Fibroblast of skin of back (primary cell): ENCODE measurements at places on chromosomes 11 and 22.
A peak's percentile ranks its signal among the peaks of the same experiment; 100 is the strongest.

GRCh38 chr11:18729426-18729825 is 3.4 kb upstream of the IGSF22 start:
- no peak for DNase-seq

DNA sequence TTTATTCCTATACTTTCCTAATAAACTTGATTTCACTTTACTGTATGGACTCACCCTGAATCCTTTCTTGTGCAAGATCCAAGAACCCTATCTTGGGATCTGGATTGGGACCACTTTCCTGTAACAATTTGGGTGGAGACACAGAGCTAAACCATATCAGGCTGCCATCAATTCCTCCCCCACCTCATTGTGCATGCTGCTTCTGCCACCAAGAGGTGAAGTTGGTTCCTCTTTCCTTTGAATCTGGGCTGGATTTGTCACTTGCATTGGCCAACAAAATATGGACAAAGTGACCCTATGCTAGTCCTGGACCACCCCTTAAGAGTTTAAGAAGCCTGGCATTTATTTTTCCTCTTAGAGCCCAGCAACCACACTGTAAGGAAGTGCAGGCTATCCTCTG is 39.4 kb upstream of the CEP295 start:
- no peak for DNase-seq

- peak; percentile 55 for DNase-seq
These were observed 78.0 kb upstream of the PPARA start for GRCh38 chr22:46072110-46072881.

GRCh38 chr22:26553056-26553752 is 36.7 kb downstream of the TPST2 start:
- DNase-seq = peak; percentile 94

GRCh38 chr11:64842851-64843685 is 1.4 kb downstream of the CDC42BPG start:
- DNase-seq = no peak

- DNase-seq = no peak
These were observed 18.6 kb upstream of the AIFM3 start for GRCh38 chr22:20948450-20948849.

- no peak for DNase-seq
These were observed 291.5 kb upstream of the CCDC179 start for GRCh38 chr11:23151819-23152218.

DNA sequence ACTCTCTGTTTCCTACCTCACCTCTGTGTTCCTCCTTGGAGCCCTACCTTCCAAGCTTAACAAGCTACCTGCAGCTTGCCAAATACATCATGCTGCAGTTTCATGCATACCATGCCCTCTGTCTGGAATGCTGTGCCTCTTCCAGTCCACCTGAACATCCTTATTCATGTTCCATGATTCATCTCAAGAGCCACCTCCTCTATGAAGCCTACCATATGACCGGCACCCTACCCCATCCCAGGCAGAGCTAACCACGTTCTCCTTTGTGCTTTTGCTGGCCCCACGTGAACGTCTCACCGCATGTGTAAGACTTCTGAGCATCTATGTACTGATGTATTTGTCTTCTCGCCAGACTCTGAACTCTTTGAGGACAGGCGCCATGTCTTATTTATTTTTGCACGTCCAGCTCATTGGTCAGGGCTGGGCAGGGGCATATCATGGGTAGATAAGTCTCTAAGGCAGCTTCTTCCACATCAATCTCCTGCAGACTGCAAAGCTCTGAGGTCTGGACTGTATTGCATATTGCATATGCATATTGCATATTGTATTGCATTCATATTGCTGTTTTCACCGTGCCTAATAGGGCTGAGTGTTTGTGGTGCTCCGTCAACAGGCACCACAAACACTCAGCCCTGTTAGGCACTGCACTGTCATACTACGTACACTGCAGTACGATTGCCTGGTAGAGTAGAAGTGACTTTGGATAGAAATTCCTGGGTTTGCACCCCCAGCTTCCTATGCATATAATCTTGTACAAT is 31.0 kb downstream of the TST start:
- no peak for DNase-seq

GRCh38 chr11:79198203-79198897 is 242.5 kb downstream of the TENM4 start:
- DNase-seq = no peak

DNA sequence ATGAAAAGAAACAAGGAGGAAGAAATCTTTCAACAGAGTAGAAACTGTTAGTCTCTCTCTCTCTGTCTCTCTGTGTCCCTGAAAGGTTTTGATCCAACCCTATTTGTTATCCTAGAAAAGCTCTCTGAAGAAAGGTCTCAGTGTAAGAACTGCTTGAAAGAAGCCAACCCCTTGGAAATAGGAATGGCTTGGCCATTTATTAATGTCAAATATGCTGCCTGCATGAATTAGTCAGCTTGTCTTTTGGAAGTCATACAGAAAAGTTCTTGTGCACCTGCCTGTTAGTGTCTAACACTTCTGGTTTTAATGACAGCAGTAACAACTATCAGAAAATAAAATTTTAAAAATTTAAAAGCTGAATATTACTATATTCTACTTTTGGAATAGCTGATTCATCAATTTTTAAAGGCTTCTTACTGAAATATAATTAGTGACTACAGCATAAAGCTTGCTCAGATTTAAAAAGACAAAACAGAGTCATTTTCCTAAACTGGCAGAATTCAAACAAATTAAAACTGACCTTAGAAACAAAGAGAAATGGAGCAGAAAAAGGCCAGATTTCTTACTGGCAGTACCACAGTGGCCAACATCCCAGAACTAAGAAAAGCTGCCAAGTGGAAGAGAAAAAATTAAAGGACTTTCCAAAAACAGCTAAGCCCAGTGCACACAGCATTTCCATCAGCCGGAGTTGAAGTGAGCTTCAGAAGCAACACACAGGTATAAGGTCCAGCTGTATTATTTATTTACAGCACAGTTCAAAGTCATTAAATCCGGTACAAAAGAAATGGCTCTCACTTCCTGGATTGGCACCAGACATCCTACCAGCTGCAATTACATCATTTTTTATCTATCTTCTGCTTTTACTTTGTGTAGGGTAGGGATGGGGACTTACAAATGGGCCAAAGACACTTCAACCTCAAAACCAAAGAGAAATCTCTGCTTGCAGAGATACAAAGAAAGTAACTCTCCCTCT is 76.3 kb downstream of the PRCP start:
- no peak for DNase-seq

DNA sequence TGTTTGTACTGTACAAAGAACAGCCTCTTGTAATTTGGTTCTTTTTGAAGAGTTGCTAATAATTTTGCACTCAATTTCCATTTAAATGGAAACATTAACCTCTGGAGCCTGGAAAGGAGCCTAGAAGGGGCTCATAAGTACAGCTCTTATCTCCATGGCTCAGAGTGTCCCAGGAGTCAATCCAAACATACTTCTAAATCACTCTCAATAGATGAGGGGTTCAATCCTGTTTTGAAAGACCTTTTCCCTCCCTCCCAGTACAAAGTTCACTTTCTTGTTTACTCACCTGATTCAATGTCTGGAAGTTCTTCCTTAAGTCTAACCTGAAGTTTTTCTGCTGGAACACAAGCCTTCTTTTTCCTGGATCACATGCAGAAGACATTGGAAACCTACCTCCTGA is 273.0 kb upstream of the PLET1 start:
- DNase-seq = no peak

DNA sequence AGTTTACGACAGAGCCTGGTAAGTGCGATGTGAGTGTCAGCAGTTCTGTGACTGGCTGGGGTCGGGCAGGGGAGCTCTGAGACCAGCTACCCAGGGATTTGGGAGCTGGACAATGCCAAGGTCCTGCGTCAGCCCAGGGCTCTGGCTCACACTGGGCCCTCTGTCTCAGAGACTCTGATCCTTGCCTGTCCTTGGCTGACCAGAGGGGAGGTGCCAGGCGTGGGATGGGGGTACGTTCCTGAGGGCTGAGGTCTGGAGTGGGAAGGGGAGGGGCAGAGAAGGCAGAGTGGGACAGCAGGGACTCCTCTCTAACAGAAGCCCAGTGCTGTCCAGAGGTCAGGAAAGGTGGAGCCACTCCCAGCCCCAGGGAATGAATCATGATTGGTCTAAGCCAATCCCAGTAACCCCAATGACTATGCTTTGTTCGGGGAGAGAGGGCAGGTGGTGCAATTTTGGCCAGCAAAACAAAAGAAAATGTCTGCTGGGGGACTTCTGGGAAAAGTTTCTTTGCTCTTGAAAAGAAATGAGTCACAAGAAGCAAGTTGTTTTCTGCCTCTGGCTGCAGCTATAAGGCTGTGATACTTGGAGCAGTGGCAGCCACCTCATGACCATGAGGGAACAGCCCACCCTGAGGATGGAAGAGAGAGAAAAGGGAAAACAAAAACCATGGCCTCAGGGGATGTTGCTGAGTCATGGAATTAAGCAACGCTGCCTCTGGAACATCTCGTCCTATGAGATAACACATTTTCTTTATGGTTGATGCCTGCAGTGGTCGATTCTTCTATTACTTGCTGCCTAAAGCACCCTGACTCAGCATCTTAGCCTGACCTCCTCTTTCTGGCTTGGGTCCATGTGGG is 108.3 kb downstream of the CHST1 start:
- DNase-seq = no peak

DNA sequence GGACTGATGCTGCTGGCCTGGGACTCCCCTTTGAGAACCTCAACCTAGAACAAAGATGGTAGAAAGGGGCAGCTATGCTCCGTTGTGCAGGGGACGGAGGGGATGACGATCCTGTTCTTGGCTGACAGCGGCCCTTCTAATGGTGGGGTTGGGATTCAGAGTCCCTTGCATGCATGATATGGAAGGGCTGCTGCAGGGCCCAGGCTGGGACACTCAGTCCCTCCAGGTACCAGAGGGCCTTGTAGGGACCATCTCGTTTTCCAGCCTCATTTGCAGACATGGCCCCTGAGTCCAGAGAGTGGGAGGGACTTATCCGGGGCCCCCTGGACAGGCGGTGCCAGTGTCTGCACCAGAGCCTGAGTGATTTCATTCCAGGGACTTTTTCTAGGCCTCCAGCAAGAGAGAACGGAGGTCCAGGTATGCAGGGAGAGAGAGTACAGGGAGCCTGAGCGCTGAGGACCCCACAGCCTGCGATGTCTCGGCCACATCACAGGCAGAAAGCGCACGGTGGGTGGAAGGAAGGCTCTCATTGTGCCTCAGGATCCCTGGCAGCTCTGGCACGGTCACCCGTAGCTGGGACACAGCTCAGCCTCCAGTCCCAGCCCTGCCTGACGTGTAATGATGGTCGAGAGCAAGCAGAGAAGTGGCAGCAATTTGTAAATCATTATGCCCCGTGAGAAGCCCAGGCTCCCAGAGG is 860.8 kb downstream of the TBC1D22A start:
- no peak for DNase-seq

DNA sequence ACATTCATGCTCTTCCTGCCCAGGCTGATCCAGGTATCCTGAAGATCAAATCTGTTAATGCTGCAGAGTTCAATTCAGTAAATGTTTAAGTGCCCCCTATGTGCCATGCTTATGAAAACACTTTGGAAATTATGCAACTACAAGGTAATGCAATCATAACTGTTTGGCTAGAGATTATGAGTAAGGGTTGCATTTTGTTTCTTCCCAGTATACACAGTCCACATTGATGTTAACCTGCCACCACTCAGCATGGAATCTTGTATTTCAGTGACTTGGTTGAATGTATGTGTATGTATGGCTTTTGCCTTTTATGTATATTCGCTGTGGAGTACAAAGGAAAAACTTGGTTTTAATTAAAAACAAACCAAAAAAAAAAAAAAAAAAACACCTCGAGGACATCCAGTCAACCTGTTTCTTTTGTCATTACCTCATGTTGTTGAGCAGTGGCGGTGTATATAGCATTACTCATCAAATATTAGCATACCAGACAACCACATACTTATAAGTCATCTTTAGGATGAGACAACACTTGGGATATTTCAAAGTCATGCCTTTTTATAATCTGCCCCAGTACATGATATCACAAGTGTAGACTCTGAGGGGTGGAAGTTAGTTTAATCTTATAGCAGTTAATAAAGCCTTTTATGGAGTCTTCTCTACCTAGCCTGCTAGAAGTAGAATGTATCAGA is 86.1 kb upstream of the HORMAD2 start:
- peak; percentile 88 for DNase-seq

DNA sequence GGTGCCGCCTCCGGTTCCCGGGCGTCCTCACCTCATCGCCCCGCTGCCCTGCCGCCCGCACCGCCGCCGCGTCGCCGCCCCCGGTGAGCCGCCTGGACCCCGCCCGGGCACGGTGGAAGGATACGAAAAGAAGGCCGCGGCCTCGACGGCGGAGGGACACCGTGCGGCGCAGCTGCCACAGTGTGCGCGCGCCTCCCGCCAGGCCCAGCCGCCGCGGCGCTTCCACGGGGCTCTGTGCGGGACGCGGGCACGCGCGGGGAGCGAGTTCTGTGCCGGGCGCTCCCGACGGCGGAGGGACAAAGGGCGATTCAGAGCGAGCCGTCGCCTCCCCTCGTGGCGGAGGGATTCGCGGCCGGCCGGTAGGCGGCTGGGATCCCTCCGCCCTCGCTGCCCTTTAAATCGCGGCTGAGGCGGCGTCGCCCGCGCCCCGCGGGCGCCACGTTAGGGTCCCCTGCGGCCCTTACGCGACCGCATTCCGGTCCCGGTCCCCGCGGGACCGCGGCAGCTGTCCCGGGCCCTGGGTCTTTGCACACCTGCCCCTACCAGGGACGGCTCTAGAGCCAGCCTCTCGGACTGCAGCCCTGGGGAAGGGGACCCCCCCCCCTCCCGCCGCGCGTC is 568 bp upstream of the KMT5B start:
- peak; percentile 96 for DNase-seq

DNA sequence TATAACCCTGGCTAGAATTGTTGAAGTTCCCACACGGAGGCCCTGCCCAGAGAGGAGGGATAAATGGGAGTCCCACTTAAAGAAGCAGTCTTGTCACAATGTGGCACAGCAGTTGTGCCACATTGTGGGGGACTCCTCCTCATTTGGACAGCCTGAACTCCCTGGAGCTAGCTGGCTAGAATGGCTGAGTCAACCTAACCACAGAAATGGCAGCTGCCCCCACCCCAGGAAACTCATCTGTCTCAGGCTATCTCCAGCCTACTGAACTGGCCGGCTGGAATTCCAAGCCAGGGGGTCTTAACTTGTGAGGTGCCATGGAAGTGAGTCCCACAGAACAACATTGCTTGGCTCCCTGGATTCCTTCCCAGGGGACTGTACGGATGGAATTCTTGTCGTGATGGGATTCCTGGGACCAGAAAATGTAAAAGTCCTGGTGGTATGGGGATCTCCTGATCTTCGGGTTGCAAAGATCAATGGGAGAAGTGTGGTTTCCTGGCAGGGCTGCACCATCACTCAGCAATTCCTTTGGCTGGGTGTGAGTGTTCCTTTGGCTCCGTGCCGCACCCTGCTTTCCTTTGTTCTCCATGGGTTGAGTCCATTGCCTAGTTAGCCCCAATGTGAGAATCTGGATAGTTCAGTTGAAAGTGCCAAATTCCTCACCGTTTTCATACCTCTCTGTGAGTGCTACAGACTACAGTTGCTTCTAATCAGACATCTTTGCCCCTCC is 791.2 kb upstream of the FAT3 start:
- DNase-seq = peak; percentile 37

GRCh38 chr11:116100016-116100415 is 595.8 kb upstream of the CADM1 start:
- DNase-seq = no peak

DNA sequence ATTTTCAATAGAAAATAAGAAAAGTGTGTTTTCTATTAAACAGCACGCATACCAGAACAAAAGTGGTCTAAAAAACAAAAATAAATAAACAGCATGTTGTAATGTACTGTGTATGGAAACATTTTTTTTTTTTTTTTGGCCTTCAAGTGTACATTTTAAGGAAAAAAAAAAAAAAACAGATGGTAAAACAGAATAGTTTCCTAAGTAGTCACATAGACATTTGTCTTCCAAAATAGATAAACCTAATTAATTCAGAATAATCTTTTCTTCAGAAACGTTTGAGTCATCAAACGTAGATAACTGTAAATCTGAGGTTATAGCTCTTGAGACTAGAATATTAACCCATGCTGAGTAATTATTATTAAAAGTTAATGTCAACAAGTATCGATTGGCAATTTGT is 396 bp upstream of the CFAP300 start:
- no peak for DNase-seq
